Upper lobe of left lung (tissue), 6 donors: ENCODE measurements at places on chromosomes 6 and 20. TPM values are rescaled to one million over a fixed set of nuclear protein-coding genes. Genes with fewer than 3 reads are reported as not detected.

GRCh38 chr6:167031082-167031709, 32.0 kb downstream of the CEP43 start:
- no peak for DNase-seq

DNA sequence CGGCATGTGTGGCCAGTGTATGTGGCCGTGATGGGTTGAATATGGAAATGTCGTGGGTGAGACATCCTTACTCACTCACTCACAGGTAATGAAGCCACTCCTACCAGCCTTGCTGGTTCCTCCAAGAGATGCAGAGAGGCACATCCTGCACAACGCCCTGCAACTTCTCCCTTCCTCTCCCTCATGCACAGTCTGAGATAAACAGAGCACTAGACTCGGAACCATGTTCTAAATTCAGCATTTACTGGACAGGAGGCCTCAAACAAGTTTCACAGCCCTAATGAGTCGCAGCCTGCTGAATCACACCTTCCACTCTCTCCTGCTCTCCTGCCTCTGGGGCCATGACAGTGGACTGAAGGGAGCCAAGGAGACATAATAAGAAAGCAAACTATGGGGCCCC, 91.2 kb downstream of the ISM1 start:
- no peak for DNase-seq

DNA sequence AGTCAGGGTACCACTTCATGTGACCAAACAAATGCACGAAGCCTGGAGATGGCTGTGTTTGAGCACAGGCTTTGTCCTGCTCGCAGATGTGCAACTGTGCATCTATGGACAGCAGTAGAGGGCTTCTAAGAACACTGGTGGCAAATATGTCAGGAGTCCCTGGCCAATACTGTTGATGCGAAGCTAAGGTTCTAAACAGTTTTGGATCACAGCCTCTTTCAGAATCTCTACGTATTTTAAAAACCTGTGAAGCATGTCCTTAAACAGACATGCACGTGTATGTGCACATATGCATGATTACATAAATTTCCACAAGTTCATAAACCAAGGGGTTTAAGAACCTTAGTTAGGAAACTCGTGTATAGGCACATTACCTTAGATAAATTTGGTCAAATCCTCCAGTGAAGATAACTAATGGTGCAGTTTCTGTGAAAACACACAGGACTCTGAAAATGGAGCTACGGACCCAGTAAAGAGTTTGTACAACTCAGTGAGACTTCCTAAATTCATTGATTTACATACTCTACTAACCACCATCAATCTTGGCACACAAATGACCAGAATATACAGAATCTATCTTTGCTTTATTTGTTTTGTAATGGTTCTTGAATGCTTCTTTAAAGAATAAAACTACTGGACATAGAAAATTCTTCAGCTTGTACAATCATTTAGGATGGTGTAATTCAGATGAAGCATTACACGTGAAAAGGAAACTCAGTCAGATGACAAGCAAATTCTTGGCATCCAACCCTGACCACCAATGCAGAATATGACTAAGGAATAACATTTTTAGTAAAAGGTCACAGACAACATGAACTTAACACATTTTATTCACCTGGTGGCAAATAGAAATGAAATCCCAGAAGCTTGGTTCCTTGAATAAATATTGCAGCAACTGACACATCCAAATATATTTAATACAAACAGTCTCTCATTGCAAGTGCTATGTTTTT, 27.4 kb downstream of the KCNQ5 start:
- DNase-seq, result no peak

The DPPA5 gene
- not detected for total RNA-seq

GRCh38 chr6:231779-232178, 60.5 kb upstream of the DUSP22 start:
- no peak for DNase-seq

GRCh38 chr20:2261046-2261485, 34.7 kb upstream of the TGM3 start:
- no peak for DNase-seq
